Left renal pelvis (tissue), 4 donors: ENCODE measurements at places on chromosomes 7 and 10. TPM values are rescaled to one million over a fixed set of nuclear protein-coding genes. Genes with fewer than 3 reads are reported as not detected.

RASSF4 gene
- 21.0 TPM for polyA plus RNA-seq

PON1 gene
- 0.95 TPM for polyA plus RNA-seq

DNA sequence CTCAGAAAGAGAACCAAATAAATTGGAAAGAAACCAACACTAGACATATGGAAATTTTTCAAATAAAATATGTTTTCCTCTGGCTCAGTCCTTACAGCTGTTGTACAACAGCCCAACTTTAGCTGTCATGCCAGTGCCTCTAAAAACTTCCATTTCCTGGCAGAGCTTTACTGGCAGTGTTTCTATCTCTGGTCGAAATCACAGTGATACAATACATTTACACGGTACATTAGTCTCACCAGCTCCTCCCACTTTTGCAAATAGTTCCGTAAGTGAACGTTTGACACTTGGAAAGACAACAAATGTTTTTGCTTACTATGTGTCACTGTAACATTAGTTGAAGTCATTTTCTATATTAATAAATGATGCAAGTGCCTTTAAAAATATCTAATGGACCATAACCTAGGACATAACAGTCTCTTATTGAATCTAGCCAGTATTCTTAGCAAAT lies 29.8 kb downstream of the BCAP29 start:
- peak; percentile 14 for DNase-seq

ETV1 gene
- 30.3 TPM for polyA plus RNA-seq

ZNF804B gene
- 0.26 TPM for polyA plus RNA-seq

DNA sequence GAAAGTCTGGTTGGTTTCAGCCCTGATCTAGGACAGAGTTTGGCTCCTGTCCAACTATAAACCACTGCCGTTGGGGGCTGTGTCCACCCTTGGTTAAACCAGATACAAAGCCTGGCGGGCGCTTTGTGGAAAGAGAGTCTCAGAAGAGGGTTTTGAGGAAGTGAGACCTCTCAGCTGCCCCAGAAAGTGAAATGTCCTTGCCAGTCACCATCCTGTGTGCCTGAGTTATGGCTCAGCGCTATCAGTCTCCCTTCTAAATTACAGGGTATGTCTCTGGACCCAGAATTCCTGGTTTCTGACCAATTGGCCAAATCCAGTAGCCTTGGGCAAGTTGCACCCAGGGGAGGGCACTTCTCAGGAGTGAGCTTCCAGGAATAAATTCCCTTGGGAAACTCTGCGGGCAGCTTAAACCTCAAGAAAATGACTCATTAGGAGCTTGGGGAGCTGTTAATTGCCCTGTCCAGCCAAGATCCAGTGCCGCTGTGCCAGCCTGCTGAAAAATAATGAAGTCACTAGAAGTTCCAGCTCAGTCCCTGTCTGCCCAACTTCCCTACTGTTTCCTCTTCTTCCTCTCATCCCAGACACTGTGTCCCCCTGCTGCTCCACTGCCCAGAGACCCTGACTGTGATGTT lies 66.7 kb upstream of the PDZD8 start:
- DNase-seq, result no peak

GRCh38 chr10:6165221-6165725 lies 37.5 kb upstream of the PFKFB3 start:
- DNase-seq, result no peak

DNA sequence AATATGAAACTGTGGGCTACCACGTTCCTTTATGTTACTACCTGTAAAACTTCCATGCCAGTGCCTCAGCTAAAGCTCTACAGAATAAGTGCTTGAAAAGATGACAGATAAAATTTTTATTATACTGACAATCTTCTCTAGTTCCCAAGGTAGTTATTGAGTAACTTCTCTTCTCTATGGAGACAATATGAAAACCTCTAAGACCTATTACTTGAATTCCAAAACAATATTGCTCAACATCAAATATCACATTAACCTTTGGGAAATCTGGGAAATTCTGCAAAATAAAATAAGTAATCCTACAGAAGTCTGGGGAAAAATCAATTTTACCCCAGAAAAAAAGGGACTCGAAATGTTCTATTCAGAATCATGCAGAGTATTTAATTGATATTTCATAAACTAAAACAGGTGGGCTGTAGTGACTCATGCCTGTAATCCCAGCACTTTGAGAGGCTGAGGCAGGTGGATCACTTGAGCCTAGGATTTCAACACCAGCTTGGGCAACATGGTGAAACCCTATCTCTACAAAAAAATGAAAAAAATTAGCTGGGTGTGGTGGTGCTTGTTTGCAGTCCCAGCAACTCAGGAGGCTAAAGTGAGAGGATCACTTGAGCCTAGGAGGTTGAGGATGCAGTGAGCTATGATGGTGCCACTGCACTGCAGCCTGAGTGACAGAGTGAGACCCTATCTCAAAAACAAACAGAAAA lies 23.8 kb upstream of the ANK3 start:
- DNase-seq, result no peak

DNA sequence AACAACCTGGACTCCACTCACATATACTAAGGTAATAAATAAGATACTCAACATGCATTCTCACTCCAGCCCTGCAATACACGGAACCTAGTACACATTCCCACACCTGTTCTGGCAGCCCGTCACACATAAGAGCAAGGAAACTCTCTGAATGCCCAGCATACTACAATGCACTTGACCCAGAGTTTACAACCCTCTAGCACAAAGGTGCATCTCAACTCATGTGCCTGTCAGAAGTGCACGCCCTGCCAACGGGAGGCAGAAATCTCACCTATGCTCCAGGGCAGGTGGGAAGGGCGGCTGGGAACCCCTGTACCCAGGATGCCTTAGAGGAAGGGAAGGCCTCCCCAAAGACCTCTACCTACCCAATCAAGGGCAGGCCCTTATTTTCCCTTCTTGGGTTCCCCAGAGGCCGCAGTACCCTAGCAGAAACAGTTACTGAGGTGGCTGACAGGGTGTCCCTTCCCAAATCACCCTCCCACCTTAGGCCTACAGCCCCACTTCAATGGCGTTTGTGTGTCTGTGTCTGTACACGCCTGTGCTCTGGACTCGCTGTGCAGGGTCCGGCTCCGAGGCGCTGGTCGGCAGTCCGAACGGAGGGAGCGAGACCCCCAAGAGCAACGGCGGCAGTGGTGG lies 2.0 kb downstream of the EVX1 start:
- DNase-seq, result no peak

DNA sequence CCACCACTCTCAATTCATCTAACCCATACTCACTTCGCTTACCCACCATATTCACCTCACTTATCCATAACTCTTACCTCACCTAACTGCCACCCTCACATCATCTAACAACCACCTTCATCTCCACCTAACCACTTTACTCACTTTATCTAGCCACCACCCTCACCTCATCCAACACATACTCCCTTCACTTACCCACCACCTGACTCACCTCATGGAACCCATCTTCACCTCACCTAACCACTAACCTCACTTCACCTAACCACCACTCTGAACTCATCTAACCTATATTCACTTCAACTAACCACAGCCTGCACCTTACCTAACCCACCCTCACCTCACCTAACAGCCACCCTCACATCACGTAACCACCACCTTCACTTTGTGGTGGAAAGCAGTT lies 84.2 kb downstream of the VIPR2 start:
- DNase-seq, result no peak

DNA sequence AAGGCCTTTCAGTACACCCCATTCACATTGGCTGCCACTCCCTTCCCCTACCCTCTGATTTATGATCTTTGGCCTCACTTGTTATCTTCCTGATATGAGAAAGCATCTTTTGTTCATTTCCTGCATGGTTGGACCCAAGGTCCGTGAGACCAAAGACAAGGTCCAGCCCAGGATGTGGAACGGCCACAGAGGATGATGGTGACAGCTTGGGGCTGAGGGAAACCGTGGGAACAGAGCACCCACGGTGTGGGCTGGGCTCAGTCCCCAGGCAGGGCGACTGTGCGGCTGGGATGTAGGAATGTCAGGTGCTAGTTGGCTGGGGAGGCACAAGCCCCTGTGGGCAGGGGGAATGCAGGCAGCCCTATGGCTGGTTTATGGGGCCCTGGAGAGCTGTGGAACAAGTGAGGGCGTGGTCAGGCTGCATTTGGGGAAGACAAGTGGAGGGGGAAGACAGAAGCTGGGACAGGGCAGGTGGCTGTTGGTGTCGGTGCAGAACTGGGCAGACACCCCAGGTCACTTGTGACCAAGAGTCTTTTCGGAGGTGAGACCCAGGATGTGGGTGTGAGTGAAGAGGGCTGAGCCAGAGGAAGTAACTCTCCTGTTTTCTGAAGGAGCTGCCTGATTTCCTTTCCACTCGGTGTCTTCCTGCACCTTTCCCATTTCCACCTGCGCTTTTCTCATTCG lies 51.7 kb upstream of the IGFBP3 start:
- DNase-seq, result no peak
